ENCODE measurements at places on chromosomes 7 and 10.

GRCh38 chr10:74683067-74683466, 143.3 kb upstream of the KAT6B start:
- no peak for DNase-seq

DNA sequence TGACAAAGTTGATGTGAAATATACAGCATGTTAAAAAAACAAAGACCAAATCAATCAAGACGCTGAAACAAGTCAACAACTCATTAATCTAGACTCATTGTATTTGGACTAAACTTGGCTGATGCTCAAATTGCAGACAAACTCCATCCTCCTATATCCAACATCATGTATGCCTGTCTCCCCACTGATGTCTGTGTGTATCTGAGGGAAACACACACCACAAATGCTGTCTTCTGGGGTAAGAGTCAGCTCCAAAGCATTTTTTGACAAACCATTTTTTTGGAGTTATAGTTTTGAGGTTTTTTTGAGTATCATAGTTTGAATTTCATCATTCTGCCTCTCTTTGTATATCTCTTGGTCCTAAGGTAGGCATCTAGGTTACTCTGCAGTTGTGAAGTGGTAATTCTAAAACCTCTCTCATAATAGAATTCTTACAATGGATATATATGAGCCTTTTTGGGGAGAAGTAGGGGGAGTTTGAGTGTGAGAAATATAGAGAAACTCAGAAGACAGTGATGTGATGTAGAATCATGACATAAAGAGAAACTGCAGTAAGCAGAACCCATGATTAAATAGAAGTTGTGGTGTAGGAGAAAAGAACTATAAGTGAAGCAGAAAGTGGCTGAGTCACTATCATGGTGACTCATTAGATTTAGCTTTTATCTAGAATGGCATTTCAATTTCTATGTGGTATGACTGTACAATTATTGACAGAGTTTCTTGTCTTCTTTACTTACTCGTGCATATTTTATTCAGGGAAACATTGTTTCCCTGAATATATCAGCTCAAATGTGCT, 1531.1 kb upstream of the LRRTM3 start:
- DNase-seq: no peak

DNA sequence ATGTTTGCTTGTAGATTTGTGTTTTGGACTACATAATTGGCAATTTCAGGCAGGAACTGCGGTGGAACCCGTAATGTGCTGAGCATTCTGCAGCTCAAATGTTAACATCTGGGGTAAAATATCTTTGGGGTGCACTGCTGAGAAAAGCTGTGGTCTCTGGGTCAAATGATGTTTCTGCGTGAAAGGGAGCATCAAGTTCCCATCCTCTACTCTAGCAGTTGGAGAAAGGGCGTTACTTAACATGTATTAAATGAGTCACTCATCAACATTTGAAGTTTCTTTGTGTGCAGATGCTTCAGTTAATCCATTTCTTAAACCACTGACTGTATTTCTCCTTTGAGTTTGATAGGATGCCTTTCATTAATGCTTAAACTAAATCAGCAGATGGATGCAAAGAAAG, 273.1 kb upstream of the PITRM1 start:
- no peak for DNase-seq

- no peak for DNase-seq
Observed at GRCh38 chr10:131277278-131277677, 34.2 kb downstream of the TCERG1L start.

- no peak for DNase-seq
Observed at GRCh38 chr10:6177880-6178281, 24.9 kb upstream of the PFKFB3 start.

- DNase-seq: no peak
Observed at GRCh38 chr10:31124852-31125251, 93.2 kb upstream of the ZNF438 start.
